DMS53 (cell line): ENCODE measurements at places on chromosomes 7 and 10.

- no peak for DNase-seq
These were observed 1187.9 kb downstream of the REEP3 start for GRCh38 chr10:64708884-64709681.

DNA sequence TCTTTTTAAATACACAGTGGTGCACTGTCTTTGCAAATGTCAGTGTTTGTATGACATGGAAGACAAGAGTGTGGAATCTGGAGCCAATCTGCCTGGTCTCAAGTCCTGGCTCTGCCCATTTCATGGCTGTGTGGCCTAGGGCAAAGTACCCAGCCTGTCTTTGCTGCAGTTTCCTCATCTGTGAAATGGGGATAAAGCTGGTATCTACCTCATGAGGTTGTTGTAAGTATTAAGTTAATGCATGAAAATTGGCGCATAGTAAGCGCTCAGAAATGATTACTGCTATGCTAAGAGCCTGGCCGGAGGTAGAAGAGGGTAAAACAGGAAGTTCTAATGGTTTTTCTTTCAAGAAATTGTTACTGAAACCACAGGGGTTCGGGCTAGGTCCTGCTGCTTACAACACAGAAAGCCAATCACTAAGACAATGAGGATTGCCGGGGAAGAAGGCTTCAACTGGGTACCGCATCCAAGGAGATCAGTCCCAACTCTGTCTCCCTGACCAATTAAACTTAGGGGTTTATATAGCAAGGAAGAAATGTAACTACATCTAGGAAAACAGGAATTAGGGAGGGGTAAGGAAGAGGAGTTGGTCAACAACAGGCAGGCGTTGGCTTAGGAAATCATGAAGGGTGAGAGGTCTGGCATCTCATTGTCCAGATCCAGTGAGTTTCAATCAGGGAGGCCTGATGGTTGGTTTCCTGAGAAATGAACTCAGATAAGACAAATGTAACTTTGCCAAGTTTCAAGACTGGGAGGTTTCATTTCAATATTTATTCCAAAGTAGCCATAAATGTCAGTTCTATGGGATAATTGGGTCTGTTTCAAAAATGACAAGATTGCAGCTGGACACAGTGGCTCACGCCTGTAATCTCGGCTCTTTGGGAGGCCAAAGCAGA lies 57.0 kb downstream of the CHST3 start:
- no peak for DNase-seq

GRCh38 chr7:98881561-98882315 lies 3.4 kb downstream of the TRRAP start:
- DNase-seq = no peak

DNA sequence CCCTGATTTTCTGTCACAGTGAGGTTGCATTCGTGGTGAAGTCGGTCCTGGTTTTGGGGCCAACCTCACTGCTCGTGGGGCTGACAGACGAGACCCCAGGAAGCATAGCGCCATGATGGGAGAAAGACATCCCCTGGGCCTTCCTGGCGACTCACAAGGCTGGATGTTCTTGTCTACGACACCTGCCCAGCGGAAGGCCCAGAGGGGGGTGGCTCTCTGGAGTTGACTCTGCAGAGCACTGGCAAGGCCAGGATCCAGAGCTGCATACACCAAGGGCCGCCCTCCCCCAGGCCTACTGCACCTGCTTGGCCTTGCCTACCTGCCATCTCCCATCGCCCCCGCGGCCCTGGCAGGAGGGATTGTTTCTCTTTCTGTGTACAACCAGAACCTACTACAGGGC lies 608.9 kb downstream of the PTPRN2 start:
- no peak for DNase-seq

DNA sequence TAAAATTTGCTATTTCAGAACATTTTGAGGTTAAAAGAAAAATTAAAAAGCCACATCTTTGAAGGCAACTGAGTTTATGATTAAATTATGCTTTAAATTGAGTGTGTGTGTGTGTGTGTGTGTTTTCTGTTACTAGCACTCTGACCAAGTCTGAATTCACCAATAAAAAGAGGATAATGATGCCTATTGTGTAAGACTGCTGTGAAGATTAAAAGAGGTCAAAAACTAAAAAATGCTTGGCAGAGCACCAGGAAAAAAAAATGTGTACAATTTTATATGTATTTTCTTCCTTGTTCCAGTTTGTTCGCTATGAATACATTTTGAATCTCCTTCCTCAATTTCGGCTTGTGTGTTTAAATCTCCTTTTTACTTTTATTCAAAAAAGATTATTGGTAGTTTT lies 316.6 kb upstream of the MAGI2 start:
- no peak for DNase-seq

DNA sequence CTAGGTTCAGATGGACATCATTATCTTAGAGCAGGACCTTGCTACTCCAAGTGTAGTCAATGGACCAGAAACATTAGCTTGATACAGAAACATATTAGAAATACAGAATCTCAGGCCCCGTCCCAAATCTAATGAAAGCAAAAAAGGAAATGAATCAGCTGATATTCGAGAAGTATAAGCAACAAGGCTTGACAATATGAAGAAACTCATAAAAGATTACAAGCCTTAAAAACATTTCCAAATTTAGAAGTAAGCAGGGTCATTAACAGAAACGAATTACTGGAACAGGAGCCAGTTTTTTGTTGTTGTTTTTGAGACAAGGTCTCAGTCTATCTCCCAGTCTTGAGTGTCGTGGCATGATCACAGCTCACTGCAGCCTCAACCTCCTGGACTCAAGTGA lies 40.5 kb upstream of the GSAP start:
- no peak for DNase-seq

GRCh38 chr7:112969946-112970345 lies 116.7 kb downstream of the GPR85 start:
- DNase-seq = no peak

DNA sequence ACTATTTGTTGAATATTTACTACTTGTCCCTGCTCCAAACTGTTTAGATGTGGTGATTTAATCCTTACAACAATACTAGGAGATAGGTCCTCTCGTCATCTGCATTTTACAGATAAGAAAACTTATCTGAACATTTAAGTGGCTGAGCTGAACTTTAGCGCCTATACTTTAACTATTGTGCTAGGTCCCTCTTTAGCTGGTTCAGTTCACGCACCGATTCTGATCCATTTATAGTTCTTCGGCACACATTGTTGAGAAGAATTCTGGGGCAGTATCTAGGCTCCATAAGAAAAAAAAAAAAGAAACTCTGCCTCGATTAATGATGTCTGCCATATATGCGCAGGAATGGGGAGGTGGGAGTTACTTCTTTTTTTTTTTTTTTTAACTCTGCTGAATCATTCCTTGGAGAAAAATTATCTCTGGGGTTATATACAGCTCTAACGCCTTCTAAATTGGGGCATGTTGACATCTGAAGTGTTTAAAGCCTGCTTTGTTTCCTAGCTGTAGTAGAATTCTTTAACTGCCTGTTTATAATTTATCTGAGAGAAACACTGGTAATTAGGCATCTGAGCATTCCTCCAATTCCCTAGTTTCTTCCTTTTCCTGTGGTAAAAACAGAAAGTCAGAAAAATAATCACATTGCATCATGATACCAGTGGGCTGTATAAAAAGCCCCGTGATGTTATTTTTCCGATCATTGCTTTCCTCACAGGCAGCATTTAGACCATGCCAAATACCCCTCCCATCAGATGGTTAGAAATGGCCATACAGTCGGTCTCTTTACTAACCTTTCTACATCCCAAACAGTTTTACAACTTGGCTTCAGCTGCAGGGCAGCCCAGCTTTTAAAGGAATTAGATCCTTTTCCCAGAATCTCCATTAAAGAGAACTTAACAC lies 98.5 kb upstream of the KDM7A start:
- no peak for DNase-seq

DNA sequence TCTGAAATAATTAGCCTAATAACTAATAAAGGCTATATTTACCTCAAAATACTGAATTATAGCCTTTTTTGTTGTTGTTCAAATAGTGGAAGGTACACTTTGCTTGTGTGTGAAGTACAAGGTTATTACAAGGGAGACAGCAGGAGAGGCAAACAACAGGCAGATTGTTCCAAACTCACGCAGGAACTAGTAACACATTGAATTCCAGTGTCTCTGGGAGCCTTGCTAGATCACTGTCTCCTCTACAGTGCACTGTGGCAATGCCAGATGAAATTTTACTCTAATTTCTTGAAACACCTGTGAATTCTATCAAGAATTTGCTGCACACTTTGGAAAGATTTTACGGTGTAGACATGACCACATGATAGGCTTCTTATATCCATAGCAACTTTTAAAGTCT lies 112.6 kb downstream of the MDFIC start:
- no peak for DNase-seq

DNA sequence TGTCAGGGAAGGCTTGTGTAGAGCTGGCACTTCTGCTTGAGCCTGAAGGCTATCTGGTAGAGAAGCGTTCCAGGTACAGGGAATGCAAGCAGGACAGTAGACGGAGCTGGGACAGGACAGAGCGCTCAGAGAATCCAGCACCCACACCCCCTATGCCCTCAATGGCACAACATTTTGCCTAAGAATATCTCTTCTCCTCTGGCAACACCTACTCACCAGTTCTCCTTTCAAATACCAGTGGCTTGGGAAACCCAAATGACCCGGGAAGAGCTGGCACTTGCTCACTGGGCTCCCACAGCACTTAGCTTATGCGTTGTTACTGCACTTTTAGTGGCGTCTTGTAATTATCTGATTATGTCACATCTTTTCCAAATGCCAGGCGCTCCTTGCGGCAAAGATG lies 118.6 kb downstream of the RNF216 start:
- no peak for DNase-seq

DNA sequence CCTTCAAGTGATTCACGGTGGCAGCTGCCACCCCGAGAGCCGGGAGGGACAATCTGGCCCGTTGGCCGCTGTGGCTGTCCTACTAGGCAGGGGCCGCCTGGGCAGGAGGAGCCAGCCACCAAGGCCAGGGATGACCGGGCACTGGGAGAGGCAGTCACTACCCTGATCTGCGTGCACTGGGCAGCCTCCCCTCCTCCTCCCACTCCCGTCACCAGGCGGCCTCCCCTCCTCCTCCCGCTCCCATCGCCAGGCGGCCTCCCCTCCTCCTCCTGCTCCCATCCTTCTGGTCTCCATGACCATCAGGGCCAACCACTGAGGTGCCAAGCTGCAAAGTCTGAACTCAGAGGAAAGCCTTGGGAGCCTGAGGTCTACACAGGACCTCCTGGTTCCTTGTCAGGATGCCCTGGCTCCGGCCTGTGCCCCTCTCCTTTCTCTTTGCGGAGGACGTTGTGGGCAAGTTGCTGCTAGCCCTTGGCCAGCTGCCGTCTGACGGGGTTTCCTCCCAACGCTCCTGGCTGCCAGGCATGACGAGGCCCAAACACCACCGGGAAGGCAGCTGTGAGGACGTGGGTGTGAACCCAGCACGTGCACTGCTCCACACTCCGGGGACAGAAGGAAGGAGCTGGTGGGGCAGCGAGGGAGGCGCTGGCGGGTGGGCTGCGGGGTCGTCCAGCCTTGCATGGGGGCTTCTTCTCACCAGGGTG lies 131.1 kb downstream of the WDR37 start:
- DNase-seq = no peak

DNA sequence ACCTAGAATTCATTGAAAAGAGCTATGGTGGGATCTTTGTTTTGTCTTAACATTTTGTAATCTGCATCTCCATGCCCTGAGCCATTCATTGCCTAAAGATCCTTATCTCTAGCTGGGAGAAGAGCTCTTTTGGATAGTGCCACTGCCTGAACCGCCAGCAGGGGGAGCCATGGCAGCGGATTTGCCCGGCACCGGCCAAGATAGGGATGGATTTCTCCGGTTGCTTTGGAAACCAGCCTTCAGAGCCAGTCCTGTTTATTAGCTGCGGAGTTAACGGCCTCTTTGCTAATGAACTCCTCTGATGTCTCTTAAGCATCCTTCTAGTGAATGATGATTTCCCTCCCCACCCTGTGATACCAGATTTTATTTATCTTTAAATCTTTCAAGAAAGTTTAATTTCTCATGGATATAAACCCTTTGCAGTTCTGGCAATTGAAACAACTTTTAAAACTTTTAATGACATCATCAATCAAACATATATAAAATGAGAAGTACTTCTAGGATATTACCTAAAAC lies 58.2 kb upstream of the LYZL2 start:
- peak; percentile 83 for DNase-seq

DNA sequence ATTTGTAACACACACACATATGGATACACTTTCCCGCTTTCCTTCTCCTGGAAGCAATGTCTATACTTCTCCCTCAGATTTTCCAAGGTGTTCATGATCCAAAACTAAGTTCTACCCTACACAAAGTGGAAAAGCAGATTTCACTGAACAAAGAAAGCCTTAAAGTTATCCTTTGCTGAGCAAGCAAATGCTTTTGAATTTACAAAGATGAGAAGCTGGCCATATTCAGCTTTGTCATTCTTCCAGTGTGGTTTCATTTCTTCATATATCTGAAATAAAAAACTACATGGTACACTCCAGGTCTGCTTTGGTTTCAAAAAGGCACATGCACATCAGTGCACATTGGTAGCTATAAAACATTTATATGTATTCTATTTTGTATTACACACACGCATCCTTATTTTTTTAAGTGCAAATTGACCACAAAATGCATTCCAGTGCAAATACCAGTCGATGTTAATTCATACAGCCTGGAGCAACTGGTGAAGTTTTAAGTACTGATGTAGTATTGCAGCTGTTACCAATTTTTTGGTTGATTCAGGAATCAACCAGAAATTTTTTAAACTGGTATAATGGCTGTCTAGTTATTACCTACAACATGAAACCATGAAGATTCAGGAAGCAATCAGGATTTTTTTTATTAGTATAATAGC lies 65.5 kb upstream of the SRPK2 start:
- no peak for DNase-seq

- no peak for DNase-seq
These were observed 233.9 kb downstream of the PHF14 start for GRCh38 chr7:11207565-11207964.

DNA sequence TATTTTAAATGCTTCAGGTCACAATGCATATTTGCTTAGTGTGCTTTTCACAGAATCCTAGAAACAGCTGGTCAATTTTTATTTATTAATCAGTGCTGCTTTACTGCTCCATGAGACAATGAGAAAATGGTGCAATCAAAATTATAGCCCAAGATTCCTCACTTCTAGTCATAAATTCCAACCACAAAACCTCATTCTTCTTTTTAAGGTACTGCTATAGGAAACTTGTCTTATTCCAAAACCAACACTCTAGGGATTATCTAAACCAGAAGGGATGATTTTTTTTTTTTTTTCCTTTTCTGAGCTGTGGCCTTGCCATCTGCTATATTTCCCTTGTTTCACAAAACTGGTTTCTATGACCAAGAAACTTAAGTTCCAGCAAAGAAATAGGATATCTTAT lies 64.0 kb upstream of the SEMA3A start:
- peak; percentile 12 for DNase-seq

- DNase-seq = peak; percentile 58
These were observed 638 bp downstream of the LIPA start for GRCh38 chr10:89250865-89251408.

DNA sequence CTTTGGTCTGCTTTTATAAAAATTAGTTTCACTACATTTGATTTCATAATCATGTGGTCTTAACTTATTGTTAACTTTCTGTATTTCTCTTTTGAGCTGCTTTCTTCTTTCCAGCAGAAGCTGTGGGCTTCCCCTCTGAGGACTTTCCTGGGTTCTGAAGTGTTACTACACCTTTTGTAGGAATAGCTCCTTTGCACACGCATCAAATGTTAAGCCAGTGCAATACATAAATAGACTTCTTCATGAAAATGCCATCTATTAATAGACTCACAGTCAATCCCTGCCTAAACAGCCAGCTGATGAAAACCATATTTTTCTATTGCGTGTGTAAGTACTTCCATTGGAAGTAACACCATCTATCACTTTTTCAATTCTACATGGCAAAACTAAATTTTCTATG lies 1.5 kb downstream of the ABCB4 start:
- DNase-seq = no peak

- no peak for DNase-seq
These were observed 517.5 kb downstream of the KIF20B start for GRCh38 chr10:90218846-90219245.
